ENCODE measurements at places on chromosomes 3 and 15.

DNA sequence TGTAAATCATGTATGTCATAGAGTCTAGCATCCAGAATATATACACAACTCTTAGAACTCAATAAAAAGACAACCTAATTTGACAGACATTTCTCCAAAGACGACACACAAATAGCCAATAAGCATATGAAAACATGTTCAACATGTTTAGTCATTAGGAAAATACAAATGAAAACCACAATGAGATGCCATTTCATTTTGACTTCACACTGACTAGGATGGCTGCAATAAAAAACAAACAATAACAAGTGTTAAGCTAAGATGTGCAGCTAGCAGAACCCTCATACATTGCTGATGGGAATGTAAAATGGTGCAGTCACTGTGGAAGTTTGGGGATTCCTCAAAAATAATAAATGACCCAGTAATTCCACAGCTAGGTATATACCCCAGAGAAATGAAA, 16.4 kb downstream of the SPG11 start:
- no peak for DNase-seq

DNA sequence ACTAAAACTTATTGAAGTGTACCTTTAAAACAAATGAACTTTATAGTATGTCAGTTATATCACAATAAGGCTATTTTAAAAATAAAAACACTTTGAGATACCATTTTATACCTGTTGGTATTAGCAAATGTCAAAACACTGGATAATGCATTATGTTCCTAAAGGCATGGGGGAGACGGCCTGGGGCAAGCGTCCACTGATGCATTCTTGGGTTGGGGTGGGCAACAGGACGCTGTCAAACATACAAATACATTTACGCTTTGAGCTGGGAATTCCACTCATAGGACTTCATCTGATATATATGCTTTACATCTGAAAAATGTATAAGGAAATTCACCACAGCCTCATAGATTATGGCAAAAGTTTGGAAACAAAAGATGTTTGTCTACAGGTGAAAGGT, 7.6 kb upstream of the GATA2 start:
- no peak for DNase-seq

DNA sequence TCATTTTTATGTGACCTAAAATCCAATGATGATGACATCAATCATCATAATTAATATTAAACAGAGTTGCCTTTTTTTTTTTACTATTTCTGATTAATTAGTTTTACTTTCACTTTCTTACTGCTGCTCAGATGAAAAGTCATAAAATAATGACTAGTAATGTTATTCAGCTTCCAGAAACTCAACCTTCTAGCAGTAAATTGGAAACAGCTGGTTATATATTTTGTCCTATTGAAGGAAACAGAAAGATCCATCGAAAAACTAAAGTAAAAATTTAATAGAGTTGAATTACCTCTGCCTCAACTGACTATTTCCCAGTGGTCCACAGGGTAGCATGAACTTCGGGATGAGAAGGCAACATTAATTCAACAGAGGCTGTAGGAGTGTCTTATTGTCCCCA, 107.1 kb upstream of the PTX3 start:
- DNase-seq, result no peak

- DNase-seq, result no peak
Measured at GRCh38 chr3:58013099-58013498, 4.9 kb downstream of the FLNB start.

- DNase-seq, result no peak
Measured at GRCh38 chr3:107822308-107822707, 268.5 kb downstream of the CD47 start.

GRCh38 chr3:61688307-61688984, 127.1 kb downstream of the PTPRG start:
- DNase-seq, result no peak

DNA sequence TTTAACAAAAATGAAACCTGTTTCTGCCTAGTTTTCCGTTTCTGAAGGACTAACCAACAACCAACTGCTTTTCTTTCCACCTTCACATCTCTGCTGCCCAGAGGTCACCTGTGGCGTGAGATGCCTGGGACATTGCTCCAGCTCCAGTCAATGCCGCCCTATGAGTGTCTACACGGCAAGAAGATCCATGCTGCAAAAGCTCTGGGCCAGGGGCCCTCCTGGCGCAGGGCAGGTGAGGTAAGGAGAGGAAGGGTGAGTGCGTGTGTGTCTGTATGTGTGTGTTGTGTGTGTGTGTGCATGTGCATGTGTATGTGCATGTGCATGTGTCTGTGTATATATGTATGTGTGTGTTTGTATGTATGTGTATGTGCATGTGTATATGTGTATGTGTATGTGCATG, 131.4 kb downstream of the NSMCE3 start:
- DNase-seq, result no peak

DNA sequence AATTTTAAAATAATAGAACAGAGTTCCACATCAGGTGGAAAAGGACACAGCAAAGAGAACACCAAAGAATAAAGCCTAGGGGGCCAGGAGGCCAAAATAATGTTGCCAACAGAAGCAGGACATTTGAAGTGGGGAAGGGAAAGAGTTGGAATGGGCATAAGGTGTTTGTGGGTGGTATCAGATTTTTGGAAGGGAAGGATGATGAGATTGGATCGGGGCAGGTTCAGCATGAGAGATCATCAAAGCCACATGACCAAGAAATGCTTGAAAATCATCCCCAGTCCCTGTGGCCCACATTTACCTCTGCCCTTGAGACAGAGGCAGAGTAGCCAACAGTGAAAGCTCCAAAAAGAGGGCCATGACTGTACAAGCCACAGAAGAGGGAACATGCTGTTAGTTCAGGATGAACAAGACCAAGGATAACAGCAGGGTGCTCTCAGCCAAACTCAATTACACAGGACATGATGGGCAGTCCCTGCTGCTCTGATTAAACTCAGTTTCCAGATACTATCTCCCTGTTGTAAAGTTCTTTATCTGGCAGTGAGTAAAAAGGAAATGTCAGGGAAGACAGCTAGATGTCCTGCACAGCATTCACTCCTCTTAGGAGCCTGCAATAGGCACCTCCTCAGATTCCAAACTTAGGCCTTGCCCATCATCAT, 32.5 kb downstream of the RAB27A start:
- no peak for DNase-seq

- DNase-seq, result no peak
Measured at GRCh38 chr3:129211772-129212171, 28.1 kb upstream of the CNBP start.

DNA sequence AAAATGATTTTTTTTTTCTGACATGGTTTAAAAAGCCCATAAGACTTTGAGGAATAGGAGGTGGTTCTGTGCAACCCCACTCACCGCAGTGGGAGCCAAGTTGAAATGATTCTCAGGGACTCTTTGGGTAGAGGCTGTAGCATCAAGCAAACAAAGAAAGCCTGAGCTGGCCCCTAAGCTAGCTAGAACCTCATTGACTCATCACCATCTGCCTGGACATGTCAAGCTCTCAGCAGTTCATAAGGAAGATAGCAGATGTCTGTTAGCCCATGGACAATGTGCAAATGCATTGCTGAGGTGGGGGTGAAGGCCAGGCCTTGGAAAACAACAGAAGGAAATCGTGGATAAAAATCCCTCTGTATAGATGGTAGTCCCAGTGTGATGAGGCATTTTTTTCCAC, 234.8 kb downstream of the NR2F2 start:
- no peak for DNase-seq

GRCh38 chr3:171256445-171257250, 203.6 kb downstream of the TNIK start:
- no peak for DNase-seq

DNA sequence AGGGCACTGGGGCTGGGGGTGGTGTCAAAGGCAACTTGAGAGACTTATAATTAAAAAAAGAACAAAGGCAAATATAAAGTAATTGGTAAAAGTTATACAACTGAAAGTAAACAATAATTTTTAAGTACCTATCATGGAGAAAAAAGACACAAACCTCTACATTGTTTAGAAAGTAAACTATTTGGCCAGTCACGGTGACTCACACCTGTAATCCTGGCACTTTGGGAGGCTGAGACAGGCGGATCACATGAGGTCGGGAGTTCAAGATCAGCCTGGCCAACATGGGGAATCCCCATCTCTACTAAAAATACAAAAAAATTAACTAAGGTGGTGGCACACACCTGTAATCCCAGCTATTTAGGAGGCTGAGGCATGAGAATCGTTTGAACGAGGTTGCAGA, 25.8 kb downstream of the RPSA start:
- no peak for DNase-seq

GRCh38 chr3:126481808-126482502, 6.3 kb upstream of the ZXDC start:
- no peak for DNase-seq

DNA sequence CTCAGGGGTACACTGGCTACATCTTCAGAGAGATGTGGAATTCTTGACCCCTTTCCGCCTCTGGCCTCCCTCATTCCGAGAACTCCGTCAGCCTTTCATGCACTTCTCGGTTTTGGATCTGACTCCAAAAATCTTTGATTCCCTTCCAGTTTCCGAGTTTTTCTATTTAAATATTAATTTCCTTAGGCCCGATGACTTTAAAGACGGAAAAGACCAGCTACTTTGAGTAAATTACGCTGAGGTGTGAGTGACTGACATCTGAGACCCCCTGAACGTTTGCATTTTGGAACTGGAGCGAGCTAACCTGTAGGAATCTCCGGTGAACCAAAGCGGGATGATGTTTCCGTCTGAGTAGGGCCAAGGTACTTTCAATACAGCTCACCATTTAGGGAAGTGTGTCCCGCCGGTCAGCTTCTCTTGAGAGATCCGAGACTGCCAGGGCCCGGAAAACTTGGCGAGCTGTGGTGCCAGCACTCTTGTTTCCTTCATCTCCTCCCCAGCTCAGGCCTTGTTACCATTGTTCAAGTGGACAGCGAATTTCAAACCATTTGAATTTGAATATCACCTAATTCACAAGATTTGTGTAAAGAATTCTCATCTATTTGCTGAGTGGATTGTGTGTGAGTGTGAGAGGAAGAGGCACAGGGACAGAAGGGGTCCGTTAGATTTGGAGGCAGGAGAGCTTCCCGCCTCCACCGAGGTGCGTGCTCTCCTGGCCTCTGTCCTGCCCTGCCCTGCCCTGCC, 5.4 kb downstream of the SOX14 start:
- DNase-seq, result no peak

- no peak for DNase-seq
Measured at GRCh38 chr15:56017511-56017910, 24.1 kb upstream of the NEDD4 start.

- DNase-seq, result no peak
Measured at GRCh38 chr3:71057526-71057894, 526.0 kb downstream of the FOXP1 start.

DNA sequence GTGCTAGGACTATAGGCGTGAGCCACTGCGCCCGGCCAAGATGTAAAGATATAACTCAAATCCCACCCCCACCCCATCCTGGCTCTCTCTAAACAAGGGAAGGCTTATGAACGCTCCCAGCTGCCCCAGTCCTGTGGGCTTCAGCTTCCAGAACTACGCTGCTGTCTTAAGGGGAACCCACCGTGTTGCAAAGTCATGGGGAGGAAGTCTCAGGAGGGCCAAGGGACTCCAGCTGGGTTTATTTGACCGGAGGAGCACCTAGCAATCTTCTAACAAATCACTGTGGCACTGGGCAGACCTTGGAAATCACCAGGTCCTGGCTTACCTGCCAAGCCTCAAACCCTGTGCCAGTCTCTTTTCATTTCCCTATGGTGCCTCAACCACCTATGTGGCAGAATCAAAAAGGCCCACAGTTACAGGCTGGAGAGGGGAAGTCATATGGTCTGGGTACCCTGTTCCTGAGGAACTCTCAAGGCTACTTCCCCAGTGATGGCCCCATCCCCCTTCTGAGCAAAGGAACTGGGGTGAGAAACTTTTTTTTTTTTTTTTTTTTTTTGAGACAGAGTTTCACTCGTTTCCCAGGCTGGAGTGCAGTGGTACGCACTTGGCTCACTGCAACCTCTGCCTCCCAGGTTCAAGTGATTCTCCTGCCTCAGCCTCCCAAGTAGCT, 83.4 kb downstream of the RBPMS2 start:
- DNase-seq, result no peak

DNA sequence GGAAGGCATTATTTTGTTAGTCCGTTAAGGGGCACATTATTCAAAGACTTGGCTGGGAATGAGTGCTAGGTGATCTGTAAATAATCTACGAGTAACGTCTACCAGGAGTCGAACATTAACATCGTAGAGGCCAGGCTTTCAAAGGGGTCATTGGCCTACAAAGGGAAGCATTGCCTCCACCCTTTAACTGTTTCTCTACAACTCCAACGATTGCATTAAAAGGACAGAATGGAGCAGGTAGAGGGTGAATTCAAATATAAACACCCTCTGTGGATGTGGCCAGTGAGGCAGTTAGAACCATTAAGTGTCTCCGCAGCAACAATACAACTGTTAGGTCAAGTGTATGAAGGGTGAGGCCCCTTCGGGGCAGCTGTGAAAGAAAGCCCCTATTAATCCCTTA, 126.0 kb upstream of the LMOD3 start:
- DNase-seq, result no peak

- no peak for DNase-seq
Measured at GRCh38 chr3:126731044-126731443, 27.0 kb downstream of the CHCHD6 start.

- DNase-seq, result peak; percentile 85
Measured at GRCh38 chr3:184417619-184418327, 37.9 kb downstream of the CHRD start.

DNA sequence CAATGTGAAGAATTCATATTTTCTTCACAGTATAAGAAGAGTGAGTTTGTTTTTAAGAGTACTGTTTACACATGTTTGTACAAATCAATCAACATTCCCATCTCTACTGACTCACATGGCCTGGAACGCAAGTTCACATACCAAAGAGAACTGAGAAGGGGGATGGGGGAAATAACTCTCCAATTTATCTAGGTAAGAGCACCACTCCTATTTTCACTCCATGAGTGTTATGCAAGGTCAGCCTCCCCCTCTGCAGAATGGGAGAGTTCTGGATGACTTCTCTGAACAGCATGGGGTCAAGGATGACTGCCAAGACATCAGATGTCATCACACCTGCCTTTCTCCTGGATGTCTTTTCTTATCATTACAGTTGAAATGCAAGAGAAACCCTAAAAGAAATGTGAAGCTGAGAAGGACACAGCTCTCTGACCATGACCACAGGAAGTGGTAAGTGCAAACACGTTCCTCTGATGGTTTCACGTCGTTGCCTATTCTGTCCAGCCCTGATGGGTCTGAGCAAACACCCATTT, 95.2 kb downstream of the SEMA6D start:
- peak; percentile 73 for DNase-seq

DNA sequence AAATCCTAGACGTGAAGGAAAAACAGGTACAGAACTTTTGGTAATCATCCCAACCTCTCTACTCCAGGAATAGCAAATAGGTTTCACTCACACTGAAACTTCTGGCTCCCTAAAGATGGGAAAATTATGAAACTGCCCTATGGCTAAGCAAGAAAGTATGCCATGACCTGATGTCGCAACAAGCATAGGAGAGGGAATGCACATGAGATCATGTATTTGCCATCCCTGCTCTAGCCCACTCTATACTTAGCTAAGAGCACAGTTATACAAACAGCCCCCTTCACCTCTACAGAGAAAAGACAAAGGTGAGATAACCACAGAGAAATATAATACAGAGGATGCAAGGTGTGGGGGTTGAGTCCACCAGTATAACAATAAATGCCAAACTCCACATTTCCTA, 102.7 kb downstream of the TBC1D5 start:
- no peak for DNase-seq

GRCh38 chr15:82143390-82144385, 97.9 kb upstream of the MEX3B start:
- DNase-seq, result no peak

GRCh38 chr15:22933641-22934061, 46.5 kb downstream of the CYFIP1 start:
- DNase-seq, result no peak

Measured in MM.1S (cell line).